ENCODE measurements at places on chromosomes 6 and 20.

DNA sequence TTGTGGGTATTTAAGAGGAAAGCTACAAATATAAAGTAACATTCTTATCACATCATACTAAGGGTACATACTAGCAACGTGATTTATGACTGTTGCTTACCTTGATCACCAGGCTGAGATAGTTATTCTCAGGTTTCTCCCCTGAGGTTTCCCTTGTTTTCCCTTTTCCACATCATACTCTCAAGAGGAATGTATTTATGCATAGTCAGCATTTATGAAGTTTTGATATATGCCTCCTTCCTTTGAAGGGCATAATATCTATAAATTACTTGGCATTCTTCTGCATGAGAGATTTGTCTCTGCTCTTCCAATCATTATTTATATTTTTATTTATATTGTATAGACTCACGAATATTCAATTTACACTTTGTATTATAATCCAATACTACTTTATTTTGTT is 726.7 kb upstream of the ADGRB3 start:
- DNase-seq = no peak

DNA sequence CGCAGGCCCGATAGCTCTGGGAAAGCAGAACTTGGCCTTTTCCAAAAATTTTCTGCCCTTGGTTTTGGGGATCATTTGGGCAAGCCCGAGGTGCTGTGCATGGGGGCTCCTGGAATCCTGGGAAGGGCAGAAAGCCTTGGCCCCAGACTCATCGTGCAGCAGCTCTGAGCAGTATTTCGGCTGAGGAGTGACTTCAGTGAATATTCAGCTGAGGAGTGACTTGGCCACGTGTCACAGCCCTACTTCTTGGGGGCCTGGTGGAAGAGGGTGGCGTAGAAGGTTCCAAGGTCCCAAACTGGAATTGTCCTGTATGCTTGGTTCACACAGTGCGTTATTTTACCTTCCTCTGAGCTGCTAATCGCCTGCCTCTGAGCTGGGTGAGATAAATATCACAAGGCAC is 1.1 kb upstream of the BMP2 start:
- DNase-seq = no peak

GRCh38 chr20:38926934-38927616 is 858 bp downstream of the FAM83D start:
- no peak for DNase-seq

DNA sequence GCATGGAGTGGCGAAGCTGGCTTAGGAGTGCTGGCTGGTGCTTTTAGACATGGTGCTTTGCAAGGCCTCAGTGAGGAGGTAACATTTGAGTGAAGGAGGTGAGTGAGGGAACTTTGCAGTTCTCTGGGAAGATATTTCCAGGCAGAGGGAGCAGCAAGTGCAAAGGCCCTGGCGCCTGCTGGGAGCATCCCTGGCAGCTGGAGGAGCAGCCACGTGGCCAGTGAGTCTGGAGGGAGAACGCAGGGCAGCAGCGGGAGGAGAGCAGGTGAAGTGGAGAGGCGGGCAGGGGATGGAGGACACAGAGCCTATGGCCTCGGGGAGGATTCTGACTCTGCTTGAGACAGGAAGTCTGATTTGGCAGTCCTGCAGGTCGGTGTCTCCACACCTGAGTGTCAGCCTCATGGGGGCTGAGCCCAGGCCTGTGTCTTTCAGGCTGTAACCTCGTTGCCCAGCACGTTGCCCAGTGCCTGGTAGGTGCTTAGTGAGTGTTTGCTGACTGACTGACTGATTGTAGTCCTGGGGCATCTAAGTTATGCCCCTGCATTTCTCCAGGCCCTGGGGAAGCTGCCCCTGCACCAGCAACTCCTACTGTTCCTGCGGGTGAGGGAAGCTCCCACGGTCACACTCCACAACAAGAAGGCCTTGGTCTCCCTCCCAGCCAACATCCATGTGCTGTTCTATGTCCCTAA is 11.0 kb upstream of the BPIFB4 start:
- DNase-seq = no peak

GRCh38 chr6:64815718-64816117 is 891.3 kb downstream of the EYS start:
- no peak for DNase-seq

- no peak for DNase-seq
Observed at GRCh38 chr20:2302384-2303060, 6.7 kb downstream of the TGM3 start.

GRCh38 chr6:112906726-112907125 is 559.6 kb downstream of the RFPL4B start:
- DNase-seq = peak; percentile 15

DNA sequence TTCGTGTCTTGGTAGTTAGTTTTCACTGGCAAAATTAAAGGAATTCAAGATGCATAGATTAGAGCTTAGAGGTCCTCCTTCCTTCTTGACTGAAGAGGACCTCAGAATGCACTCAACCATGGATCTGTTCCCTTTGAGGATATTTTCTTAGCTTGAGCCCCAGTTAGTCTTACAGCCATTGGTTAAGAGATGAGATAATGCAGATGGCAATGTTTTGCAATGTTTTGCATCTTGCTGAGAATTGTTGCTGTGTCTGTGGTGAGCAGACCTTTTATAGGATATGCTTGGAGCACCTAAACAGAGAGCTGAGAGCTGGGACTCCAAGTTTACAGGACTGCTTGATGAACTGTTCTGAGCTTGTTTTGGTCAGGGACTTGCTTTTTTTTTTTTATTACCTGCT is 107.5 kb downstream of the TMEM170B start:
- no peak for DNase-seq

DNA sequence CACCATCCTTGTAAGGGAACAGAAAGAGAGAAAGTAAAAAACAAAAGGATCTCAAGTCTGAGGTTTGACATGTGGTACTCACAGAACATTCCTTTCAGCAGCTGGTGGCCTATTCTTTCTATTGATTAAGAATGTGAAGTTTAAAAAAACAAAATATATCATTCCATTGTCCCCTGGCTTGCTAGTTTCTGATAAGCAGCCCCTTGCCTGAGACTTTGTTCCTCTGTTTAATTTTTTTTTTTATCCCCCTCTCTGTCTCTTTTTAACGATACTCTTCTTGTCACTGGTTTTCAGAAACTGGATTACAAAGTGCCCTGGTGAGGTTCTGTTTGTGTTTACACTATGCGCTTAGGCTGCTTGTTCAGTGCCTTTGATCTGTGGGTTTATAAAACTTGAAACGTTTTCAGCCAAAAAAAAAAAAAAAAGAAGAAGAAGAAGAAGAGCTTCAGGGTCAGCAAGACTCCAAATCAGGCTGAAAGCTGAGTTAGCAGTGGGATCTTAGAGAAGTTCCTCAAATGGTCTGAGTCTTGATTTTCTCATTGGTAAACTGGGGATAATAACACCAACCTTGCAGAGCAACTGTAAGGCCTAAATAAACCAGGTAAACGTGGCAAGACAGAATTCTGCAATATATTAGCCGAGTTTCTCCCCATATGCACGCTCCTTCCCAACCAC is 45.1 kb upstream of the SLC22A23 start:
- no peak for DNase-seq

DNA sequence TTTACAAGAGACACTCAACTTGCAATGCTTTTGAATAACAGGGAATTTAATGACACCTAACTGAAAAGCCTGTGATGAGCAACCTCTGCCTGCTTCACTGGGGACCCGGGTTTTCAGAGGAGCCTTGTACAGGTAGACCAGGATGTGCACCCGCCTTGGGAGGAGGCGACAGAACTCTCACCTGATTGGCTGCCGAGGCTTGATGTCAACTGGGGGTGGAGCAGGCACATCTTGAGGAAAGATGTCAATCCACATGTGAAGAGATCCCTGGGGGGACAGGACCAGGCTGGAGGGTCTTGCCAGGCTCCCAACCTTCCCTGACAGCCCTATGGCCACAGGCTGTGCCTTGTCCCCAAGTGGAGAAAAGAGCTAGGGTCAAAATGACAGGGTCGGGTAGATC is 19.8 kb downstream of the ERGIC3 start:
- no peak for DNase-seq

- no peak for DNase-seq
Observed at GRCh38 chr20:58155148-58155925, 73.1 kb downstream of the ANKRD60 start.

DNA sequence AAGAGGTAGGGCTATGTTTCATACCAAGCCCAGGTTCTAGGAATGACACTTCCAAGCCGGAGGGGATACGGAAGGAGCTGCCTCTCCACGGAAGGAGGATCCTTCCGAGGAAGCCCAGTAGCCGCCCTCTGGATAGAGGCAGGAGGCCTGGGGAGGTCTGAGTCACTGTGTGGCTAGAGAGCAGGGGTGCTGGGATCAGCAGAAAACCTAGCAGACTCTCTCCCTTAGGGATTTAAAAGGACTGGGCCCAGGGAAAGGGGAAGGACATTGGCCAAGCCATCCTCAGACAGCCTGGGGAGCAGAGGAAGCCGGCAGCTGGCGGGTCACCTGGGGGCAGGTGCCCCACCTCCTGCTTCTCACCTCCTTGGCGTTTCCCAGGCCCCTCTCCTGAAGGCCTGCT is 36.6 kb upstream of the NFATC2 start:
- no peak for DNase-seq

GRCh38 chr6:146337376-146337775 is 206.3 kb upstream of the RAB32 start:
- no peak for DNase-seq

Data from testis (tissue), 5 donors.